ENCODE measurements at places on chromosomes 12 and 14.

DNA sequence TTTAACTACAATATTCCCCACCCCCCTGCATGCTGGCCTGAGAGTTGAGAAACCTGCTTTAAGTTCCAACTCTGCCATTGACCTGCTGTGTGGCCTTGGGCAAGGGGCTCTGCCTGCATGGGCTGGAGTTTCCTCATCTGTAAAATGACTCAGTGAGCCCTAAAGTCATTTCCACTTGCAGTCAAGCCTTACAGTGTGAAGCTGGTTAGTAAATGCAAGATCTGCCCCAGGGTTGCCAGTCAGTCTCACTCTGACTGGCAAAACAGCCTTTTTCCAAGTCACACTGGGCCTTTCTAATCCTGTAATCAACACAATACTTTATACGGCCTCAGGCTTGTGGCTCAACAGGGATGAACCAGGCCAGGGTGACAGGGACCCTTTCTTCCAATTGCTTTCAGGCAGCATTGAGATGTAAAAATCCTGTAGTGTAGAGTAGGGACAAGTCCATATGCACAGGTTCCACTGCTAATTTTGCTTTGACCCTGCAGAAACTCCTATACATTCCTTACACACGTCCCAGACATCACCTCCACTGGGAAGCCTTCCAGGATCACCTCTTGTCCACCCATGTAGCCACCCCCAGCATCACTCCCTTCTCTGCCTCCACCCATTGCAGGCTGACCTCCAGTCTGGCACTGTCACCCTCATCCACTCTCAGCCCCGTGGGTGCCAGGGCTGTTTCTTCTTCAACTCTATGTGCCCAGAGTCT is 42.6 kb upstream of the PRIMA1 start:
- DNase-seq, result no peak

- no peak for DNase-seq
These were observed 5.1 kb downstream of the KMT5A start for GRCh38 chr12:123388951-123389559.

- DNase-seq, result no peak
These were observed 50.1 kb downstream of the PHLDA1 start for GRCh38 chr12:75981247-75982168.

DNA sequence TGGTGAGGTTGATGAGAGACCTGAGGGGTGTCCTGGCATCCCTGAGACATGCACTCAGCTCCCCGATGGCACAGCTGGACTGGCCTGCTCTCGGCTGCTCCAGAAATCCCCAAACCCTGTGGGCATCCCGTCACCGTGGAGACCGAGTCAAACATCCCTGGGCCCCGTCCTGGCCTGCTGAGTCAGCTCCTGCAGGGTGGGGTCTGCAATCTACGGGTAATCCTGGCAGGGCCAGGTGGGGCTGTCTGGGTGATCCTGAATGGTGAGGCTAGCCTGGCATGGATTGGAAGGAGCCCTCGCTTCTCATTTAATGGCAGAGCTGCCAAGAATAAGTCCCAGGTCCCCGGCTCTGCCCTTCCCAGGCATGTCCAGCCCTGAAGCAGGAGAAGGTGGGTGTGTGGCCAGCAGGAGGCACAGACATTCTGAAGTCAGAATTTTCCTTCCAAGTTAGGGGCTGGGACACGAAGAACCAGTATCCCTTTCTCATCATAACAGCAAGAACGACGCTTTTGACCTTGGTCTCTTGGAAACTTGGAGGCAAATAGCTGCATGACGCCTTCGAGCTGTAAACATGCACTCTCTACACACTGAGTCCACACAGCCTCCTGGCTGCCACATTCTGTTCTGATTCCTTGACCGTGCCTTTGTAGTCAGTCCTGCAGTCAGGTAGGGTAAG is 17.7 kb upstream of the SERPINA4 start:
- DNase-seq, result no peak

DNA sequence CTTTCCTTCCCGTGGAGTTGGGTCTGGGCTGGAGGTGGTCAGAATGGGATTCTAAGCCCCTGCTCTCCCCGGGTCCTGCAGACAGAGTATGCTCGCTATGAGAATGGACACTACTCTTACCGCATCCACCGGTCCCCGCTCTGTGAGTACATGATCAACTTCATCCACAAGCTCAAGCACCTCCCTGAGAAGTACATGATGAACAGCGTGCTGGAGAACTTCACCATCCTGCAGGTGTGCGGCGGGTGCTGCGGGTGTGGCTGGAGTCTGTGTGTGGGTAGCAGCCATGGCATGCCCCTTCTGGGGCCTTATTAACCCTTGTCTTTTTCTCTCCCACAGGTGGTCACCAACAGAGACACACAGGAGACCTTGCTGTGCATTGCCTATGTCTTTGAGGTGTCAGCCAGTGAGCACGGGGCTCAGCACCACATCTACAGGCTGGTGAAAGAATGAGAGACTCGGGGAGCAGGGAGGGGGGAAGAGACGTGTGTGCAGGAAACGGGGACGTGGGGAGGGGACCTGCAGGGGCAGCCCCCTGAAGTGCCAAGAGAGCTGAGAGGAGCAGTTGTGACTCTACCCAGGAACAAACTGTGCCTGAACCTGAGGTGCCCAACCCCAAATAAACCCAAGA is 37.0 kb upstream of the TSPAN9 start:
- DNase-seq, result no peak

GRCh38 chr12:111121840-111122239 is 201.5 kb upstream of the MYL2 start:
- DNase-seq, result no peak

DNA sequence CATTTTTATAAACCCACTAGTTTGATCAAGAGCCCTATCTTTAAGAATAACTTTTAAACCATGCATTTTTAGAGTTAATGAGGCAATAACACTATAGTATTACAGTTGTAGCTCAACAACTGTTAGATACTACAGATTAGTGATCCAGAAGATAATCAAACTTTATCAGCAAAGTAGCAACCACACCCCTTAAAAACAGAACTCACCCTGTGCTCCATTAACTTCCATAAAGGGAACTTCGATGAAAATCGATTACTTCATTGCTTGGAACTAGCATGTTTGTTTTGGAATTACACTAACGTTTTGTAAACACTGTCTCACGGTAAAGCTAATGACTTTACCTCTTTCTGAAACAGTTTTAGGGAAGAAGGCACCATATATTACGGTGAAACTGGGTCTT is 1.4 kb downstream of the SGPP1 start:
- DNase-seq, result no peak

- no peak for DNase-seq
These were observed 188.7 kb downstream of the ANO2 start for GRCh38 chr12:5756338-5756842.

- DNase-seq, result peak; percentile 53
These were observed 71.7 kb upstream of the RAP1B start for GRCh38 chr12:68538726-68539614.

DNA sequence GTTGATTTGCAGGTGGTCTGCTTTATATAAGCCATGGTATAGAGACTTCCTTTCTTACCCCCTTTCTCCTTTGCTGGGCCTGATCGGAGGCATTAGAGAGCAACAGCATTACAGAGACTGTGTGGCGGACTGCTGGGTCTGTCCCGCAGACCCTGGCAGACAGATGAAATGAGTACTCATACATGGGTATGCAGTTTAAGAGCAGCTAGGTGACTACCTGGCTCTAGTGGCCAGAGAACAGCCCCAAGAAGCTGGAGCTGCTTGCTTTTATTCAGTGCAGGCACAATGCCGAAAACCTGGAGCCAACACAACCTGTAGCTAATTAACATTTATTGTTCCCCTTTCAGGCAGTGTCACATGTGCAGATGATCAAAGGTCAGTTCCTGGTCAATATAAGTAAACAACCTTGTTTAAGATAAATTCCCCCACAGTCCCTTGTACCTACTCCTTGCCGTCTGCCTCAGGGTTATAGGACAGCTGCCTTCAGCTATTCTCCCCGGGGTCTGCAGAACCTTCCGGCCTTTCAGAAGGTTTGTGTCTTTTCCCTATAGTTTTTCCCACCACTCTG is 160.0 kb downstream of the TRHDE start:
- DNase-seq, result no peak

- DNase-seq, result peak; percentile 53
These were observed 71.1 kb downstream of the PTCSC3 start for GRCh38 chr14:36105401-36105800.

- no peak for DNase-seq
These were observed 101.6 kb downstream of the BRMS1L start for GRCh38 chr14:35927727-35928126.

GRCh38 chr14:30840086-30840779 is 34.1 kb upstream of the COCH start:
- DNase-seq, result no peak

GRCh38 chr12:116213885-116214527 is 63.5 kb downstream of the MED13L start:
- DNase-seq, result no peak

DNA sequence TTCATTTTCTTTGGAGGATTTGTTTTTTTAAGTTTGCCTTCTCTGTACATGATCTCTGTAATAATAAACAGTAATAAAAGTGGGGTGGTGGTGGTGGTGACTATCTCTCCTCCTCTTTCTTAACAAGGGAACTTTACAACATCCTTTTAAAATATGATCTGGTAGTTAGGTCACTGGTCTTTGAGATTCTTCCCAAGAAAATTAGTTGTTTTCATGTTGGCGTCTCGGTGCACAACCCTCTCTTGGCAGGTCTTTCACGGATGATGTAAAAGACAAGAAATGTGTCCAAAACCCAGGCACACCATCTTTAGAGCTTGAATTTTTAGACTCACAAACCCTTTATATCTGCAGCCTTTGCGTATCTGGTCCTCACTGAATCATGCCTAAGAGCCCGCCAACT is 488.5 kb upstream of the TBX3 start:
- DNase-seq, result no peak

DNA sequence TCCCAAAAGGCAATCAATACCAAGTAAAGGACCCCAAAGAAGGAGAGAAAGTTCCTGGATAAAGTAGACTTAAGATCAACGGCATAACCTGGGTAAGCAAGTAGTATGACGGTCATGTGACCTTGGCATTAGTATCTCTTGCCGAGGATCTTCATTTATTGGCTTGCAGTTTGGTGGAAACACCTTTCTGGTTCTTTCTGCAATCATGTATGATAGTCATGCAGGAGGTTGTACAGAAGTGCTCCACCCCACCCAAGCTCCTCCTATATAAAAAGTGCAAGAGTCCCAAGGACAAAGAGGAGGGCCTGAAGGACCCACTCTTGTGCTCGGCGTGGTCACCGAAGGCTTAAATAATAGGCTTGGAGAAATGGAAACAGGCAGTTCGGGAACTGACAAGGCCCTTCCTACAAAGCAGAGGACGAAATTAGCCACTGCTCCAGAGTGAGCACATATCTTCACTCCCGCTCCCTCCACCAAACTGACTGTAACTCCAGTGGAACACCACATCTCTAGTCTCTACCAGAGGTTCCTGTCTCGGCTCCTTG is 750 bp downstream of the CS start:
- DNase-seq, result peak; percentile 46

- DNase-seq, result no peak
These were observed 48.2 kb downstream of the MBIP start for GRCh38 chr14:36271939-36272907.

DNA sequence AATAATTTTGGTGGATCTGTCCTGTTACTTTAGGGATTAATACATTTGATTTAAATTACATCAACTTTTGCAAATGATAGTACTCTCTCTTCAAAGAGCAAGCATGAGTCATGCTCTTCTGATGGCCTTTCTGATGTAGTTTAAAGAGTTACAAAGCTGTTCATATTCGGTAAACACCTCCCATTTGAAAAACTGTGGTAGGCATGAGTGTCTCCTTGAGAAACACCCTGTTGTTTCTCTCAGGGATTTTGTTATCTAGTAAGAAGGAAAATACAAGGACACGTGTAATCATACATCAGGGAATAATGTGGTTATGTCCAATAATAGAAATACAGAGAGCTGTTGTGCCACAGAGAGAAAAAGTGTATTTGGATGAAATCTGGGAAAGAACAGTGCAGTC is 53.3 kb upstream of the E2F7 start:
- DNase-seq, result no peak

DNA sequence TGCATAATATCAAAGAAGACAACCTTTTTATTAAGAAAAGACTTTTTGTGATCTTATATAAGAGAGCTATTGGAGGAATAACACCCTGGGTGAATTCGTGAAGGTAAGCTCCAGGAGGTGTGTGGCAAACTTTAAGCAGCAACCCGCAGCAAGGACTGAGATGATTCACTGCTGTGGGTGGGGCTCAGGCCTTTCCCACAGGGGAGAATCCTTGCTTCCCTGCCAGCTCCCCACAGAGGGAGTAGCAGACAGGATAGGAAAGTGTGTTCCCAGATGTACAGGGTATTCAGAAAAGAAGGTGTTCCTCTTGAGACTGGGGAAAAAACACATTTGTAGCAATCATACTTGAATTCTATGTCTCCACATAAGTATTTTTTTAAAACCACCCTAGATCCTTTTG is 9.2 kb downstream of the NDUFA12 start:
- DNase-seq, result no peak

DNA sequence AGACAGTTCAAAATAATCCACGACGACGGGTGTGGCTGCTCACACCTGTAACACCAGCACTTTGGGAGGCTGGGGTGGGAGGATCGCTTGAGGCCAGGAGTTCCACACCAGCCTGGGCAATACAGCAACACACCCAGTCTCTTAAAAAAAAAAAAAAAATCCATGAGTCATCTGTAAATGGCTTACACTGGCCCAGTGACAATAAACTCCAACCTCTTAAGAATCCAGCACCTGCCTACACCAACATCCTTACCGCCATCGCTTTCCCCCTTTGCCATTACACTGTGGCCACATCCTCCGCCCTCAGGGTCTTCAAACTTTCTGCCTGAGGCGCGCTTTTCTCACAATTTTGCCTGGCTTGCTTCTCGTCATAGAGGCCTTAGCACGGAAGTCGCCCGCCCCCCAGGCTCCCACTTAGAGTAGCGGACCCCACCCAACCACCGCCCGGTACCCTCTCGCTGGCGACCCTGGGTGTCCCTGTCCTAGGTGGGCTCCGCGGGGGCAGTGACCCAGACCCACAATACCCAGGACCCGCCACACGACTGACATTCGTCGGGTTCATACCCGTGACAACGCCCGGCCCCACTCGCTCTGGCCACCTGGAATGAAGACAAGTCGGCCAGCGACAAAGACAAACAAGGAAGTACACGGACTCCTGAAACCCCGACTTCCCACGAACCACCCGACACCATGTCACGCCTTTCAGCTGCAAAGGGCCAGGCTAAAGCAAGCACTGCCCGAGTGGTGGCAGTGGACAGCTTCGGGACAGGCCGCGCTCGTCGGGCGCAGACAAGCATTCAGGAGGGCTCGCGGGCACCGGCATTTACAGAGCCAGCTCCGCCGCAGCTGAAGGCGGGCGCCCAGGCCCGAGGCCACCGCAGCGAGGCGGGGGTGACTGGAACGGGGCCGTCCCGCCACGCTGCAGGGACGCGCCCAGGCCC is 636 bp downstream of the GOLGA3 start:
- DNase-seq, result no peak

Measured in H1 (cell line).